T1000 (cell line): ENCODE measurements at places on chromosomes 16 and 17.

- no peak for DNase-seq
Measured at GRCh38 chr16:27531826-27532800, 17.6 kb downstream of the GTF3C1 start.

GRCh38 chr16:78155791-78156345 lies 56.4 kb downstream of the WWOX start:
- DNase-seq: no peak

DNA sequence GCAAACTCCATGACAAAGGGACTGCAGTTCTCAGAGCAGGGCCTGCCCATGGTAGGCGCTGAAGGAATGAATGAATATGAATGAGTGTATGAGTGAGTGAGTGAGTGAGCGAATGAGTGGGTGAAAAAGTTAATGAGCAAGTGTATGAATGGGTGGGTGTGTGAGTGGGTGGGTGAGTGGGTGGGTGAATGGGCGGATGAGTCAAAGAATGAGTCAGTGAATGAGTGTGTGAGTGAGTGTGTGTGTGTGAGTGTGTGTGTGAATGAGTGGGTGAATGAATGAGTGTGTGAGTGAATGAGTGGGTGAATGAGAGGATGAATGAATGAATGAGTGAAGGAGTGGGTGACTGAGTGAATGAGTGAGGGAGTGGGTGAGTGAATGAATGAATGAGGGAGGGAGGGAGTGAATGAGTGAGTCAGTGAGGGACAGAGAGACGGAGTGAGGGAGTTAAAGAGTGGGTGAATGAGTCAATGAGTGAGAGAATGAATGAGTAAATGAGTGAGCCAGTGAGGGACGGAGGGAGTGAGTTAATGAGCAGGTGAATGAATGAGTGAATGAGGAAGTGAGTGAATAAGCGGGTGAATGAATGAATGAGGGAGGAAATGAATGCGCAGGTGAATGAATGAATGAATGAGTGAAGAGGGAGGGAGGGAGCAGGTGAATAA lies 11.1 kb upstream of the CHMP6 start:
- no peak for DNase-seq

DNA sequence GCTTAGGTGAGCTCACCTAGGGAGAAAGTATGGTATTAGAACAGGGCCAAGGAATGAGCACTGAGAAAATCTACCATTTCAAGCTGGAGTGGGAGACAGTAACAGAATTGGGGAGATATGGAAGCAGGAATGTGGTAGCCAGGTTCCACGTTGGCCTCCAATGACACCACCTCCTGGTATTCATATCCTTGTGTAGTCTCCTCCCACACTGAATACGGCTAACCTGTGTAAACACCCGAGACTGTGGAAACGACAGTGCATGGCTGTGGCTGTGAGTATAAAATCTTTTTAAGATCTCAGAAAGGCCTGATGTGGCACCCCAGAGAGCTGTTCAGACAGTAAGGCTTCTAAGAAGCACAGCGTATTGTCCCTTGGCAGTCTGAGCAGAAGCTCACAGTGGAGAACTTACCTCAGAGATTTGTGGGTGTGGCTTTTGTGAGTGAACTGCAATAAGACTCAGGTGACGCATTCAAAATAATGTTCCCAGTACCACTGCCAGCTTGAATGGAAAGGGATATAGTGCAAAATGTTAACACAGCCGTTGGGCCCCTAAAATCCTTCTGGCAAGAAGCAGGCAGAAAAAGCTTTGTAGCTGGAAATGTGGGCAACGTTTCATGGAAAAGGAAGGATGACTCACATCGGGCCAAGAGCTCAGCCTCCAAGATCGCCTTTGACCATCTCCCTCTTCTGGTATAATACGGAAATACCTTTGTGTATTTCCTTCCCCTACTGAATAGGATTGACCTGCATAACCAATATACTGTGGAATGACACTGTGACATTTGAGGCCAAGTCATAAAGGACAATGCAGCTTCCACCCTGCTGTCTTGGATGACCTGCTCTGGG lies 14.4 kb downstream of the SDR42E1 start:
- no peak for DNase-seq

DNA sequence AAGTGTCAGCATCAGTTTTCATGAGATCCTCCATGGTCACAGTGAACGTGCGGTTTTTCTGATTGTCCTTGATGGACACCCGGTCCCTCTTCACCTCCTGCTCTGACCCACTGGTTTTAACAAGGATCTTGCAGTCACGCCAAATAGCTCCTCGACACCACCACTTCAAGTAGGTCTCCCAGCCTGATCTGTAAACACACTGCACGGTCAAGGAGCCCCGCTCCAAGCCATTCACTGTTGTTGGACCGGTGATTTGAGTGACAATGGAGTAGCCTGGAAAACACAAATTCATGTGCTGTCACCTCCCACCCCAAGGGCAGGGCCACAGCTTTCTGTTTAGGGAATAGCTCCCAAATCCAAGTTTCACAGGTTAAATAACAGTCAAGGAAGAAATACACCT lies 8.2 kb downstream of the CD300LF start:
- no peak for DNase-seq

DNA sequence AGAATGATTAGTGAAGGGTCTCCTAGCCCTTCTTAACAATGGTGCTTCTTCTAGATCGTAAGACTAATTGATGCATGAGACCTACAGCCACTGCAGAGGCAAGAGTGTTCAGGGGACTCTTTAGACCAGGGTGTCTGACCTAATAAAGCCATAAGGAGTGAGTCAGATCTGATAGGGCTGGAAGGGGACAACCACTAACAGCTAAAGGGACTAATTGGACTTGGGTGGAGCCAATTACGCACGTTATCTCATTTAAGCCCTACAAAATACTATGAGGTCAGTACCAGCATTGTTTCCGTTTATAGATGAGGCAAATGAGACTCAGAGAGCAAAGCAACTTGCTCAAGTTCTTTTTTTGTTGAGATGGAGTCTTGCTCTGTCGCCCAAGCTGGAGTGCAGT lies 14.5 kb upstream of the RNF222 start:
- no peak for DNase-seq

GRCh38 chr16:57647136-57647875 lies 18.9 kb downstream of the ADGRG1 start:
- no peak for DNase-seq

GRCh38 chr17:47315451-47316266 lies 8.1 kb upstream of the EFCAB13 start:
- peak; percentile 12 for DNase-seq

GRCh38 chr16:87570938-87571867 lies 31.1 kb upstream of the JPH3 start:
- no peak for DNase-seq
